ENCODE measurements at places on chromosomes 2 and 18.

DNA sequence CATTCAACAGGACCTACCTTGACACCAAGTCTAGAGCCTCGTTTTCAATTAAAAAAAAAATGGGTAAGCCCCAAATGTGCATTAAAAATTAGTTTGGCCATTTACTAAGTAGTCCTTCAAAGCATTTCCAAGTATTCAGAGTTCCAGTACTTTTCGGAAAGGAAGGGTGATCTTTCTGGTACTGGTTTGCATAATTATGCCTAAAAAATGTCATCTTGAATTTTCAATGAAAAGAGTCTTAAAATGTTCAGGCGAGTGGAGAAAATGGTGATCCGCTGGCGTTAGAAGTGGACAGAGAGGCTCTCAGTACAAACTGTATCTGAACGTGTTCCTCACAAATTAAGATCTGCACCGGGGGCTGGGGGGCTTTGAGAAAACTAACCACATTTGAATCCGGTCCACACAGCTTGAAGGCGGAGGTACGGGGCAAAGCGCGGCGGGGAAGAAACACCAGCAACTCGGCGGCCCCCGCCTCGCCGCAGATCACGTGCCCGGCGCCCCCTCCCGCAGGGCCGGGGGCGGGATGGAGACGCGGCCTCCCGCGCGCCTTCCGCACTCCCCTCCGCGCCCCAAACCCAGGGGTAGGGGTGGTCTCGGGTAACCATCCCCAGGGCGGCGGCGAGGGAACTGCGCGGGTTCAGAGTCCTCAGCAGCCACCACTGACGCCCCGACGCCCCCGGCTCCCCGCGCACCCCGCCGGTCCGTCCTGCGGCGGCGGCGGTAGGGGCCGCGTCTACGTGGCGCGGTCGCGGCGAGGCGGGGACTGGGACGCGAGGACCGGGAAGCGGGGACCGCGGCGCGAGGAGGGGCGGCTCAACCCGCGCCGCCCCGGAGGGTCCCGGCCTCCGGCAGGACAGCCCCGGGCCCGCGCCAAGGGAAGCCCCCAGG is 564 bp downstream of the LPIN2 start:
- peak; percentile 21 for DNase-seq

- DNase-seq, result no peak
Measured at GRCh38 chr2:105794926-105795574, 50.3 kb downstream of the NCK2 start.

DNA sequence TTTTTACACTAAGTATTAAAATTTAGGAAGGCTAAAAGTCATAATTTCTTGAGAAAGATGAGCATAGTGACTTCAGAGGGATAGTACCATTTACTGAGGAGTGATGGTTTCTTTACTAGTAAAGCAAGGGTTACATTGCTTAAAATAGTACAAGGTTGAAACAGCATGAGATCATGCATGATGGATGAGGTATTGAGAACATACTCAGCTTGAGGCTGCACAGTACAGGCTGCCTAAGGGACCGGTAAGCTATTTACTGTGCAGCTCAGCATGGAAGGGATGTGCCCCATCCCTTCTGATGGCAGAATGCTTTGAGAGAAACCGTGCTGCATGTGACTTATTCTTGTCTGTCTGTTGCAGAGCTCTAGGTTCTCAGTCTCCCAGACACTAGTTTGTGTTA is 122.1 kb downstream of the EML6 start:
- DNase-seq, result no peak

- peak; percentile 33 for DNase-seq
Measured at GRCh38 chr2:42425697-42426096, 64.7 kb upstream of the COX7A2L start.

DNA sequence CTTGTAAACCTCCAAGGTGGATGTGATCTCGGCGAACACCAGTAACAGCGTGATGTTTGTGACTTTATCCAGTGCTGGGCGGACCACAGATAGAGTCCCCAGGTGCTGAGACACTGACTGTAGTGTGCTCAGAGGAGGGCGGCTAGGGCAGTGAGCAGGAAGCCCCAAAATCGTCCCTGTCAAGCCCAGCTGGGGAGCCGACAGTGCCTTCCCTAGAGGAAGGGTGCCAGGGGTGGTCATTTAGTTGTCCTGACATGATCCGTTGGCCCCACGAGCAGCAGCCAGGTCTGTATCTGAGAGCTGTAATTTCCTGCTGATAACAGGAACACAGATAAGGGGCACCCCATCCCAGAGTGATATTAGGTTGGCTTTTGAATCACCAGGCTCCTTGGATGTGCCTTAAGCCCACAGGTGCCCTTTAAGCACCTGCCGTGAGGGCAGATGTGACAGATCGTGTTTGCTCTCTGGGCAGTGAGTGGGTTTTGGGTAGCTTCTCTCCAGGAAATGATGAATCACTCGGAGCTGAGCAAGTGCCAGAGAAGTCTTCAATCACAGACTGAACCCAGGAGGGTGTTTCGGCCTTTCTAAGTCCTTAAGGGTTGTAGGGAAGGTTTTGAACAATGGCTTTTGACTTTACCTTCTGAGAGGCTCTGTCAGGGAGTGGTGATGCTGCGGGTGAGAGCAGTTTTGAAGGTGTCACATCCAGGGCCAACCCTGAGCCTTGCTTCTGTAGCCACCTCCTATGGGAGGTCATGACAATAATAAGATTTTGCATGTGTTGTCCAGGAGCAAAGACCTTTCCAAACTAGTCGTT is 7.7 kb downstream of the LPIN1 start:
- DNase-seq, result peak; percentile 57
